ENCODE measurements at places on chromosomes 1 and 21.

DNA sequence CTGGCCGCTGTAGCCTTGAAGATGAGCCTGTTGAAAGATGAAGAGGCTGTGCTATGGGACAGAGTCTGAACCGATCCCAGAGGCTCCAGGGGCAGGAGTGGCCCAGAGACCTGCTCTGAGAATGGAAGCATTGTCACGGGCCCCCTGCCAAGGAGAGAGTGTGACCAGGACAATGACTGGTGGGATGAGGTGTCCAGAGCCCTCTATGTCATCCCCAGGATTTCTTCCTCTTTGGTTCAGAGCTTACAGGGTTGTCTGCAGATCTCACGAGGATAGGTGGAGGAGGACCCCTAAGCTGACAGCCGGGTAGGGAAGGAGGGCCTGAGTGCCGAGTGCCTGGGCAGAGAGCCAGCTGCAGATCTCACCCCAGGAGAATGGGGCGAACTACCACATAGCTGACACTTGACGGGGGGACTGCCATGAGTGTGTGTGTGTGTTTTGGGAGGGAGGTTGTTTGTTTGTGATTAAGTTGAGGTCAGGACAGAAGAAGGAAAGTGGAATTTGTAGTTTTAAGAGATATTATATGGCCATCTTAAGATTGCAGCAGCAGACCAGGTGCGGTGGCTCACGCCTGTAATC lies 25.4 kb downstream of the PIK3CD start:
- no peak for DNase-seq

DNA sequence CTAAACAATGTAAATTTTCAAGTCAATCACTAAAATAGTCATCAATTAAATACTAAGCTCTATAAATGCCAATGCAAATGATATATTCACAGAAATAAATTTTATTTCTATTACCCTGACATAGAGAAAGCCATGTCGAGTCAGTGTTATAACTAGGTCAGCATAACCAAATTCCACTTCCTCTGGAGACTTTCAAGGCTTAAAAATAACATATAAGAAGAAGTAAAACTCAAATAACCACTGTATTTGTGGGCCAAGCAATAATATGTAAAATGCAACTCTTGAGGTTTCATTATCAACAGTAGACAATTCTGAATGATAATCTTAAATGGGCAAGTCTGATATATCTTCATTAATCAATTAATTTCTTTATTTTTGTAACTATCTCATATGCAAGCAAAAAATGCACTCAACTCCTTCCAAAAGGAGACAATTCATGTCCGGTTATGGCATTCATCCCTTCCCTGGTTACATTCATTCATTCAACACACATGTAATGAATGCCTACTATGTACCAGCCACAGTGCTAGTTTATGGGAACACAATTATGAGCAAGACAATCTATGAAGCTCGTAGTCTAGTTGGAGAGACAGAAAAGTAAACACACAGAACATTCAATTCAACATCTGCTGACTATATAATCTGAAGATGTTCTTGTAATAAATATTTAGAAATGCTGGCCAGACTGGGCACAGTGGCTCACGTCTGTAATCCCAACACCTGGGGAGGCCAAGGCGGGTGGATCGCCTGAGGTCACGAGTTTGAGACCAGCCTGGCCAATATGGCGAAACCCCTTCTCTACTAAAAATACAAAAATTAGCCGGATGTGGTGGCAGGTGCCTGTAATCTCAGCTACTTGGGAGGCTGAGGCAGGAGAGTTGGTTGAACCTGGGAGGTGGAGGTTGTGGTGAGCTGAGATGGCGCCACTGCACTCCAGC lies 37.1 kb upstream of the CAP1 start:
- DNase-seq: no peak

DNA sequence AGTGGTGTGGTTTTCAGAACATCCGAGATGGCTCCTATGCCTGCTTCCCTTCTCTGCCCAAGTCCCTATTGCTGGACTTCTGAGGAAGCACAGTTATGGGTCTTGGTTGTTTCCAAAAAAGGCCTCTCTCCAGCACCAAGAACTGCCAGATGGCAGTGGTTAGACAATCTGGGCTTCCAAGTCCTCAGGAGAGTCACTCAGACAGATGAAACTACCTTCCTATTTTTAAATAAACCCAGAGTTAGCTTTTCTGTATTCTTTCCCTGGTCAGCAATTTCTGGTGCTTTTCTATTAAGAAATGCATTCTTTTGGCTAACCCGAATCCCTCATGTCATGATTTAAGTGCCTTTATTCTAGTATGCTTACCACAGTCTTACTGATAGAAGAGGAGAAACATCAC lies 245.9 kb downstream of the PRDM2 start:
- DNase-seq: no peak

DNA sequence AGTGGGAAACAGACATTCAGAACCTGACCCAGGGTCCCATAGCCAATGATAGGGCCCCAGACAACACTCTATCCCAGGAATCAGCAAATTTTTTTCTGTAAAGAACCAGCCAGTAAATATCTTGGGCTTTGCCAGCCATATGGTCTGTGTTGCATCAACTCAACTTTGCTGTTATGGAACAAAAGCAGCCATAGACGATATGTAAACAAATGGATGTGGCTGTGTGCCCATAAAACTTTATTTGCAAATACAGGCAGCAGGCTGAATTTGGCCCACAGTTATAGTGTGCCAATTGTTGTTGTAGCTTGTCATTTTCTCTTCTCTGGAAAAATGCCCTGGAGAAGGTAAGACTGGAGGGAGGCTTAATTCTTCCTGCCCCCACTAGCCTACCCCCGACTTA lies 431.1 kb upstream of the VAMP3 start:
- DNase-seq: no peak

DNA sequence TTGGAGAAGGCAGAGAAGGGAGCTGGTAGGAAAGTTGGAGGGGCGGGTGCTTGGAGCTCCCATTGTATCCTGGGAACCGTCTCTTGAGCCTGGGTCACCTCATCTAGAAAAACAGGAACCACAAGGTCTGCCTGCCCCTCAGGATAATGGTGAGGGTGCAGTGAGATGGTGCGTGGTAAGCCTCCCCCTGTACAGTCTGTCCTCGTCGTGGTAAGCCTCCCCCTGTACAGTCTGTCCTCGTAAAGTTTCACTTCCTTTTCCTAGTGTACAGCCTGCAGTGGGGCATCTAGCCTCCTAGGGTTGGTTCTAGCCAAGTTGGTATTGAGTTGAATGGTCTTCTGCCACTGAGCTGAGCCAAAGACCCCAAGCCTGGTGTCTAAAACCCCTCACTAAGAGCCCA lies 66.5 kb upstream of the IGSF21 start:
- DNase-seq: no peak
